ENCODE measurements at places on chromosomes 1 and 21.

DNA sequence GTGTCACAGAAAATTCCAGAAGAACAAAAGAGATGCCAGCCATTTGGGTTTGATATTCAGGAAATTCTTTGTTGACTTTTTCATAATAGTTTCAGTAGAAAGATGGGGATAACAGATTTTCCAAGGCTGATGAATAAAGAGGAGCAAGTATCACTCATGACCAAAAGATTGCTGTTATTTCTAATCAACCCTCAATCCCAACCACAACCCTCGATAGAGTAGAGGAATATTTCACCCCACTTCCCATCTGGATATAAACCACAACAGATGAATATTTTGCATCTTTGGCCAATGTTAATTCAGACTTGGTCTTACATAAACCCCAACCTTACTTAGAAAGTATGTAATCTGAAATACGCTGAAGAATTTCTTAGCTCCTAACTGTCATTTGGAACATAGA lies 232.4 kb downstream of the SEC16B start:
- H3K4me3 ChIP-seq, result no peak overlapping the region
- H3K36me3 ChIP-seq, result no peaks in the 10 kb centered on the region
- no peak overlapping the region for H3K27ac ChIP-seq
- H3K27me3 ChIP-seq, result no peaks in the 10 kb centered on the region

DNA sequence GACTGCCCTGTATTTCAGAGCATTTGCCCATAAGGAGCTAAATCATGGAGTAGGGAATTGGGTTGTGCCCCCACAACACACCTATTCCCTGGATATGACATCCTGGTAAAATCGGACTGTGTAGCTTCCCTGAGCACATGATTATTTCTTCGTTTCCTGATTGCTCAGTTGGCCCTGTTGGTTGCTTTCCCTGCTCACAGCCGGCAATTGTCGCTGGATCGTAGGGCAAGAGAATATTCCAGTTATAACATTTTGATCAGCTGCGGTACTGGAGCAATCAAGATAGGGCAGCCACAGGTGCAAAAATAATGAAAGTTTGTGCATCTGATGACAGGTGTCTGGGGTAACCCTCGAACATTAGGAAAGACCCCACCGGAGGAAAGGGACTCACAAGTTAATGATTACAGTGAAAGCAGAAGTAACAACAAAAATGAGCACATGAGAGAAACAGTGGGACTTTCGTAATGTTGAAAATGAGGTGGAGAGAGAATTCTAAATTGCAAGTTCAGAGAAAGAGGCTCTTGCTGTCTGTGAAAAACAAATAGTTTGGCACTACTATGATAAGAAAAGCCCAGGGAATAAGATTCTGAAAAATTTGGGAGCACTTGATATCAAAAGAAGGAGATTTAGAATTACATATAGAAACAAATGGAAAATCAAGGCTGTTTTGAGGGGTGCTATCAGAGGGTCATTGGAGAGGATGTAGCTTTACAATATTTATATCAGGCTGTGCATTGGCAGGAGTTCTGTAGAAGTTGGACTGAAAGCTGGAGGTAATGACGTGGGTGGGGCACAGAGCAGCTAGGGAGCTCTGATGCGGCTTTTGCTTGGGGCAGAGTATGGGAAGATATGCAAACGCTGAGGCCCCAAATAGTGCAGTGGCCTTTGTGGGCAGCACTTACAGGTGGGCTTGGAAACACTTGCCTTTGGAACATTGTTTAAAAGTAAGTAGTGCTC lies at the start of gene MAB21L3:
MAB21L3 (plus strand) TSS at position 833 of the 957 bp plus-strand sequence. CDS start 1,217 bp downstream, outside the sequence.
- peaks cover 9% of the 10 kb centered on the region for H3K4me1 ChIP-seq
- peak within 1 kb of the TSS; percentile 10 for H3K27ac ChIP-seq
- ATAC-seq, result peak; percentile 65
- peaks cover 37% of the 10 kb centered on the region for H3K27me3 ChIP-seq
- H3K4me3 ChIP-seq, result peak within 1 kb of the TSS; percentile 8

- H3K27me3 ChIP-seq, result peaks cover 7% of the 10 kb centered on the region
- H3K4me1 ChIP-seq, result peaks cover 9% of the 10 kb centered on the region
- H3K36me3 ChIP-seq, result peaks cover 22% of the 10 kb centered on the region
- no peak overlapping the region for H3K4me3 ChIP-seq
These were observed 54.6 kb upstream of the RWDD3 start for GRCh38 chr1:95179205-95179986.

DNA sequence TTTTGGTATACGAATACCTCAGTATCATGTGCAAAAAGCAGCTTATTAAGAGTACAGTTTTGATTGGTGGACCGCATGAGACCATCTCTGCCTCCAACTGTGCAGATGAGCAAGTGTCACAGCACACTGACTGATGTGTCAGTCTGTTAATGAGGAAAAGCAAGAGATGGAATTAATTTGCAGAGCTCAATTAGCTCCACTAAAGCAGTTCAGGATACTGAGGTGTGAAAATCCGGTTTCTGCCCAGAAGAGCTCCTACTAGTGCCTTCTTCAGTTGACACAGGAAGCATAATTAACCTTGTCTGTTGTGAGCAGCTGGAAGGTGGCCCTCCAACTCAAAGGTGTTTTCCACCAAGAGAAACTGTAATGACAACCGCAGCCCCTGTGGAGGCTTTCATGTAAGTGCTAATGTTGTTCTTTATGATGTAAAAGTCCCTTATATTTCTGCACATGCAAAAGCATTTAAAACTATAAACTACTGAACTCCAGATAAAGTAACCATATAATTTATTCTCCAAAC lies 44.3 kb downstream of the PCNX2 start:
- no peak overlapping the region for H3K27ac ChIP-seq
- no peak for ATAC-seq
- no peaks in the 10 kb centered on the region for H3K27me3 ChIP-seq

DNA sequence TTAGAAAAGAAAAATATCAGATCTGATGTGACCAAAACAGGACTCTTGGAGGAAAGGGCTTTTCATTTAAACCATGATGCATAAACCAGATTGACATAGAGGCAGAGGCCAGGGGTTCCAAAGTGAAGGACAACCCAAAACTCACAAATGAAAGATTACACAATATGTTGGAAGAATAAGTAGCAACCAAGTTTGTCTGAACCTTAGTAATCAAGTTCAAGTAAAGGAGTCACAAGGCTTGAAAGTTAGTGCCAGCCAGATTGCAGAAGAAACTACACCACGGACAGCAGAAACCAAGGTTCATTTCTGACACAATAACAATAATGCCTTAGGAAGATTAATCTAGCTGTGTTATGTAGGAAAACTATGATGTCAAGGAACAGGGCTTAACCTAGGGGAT lies 124.6 kb downstream of the ZC3H11B start:
- ATAC-seq, result no peak
- no peaks in the 10 kb centered on the region for H3K27me3 ChIP-seq
- no peak overlapping the region for H3K4me3 ChIP-seq
- no peak overlapping the region for H3K27ac ChIP-seq
- no peaks in the 10 kb centered on the region for H3K36me3 ChIP-seq

Measured in stimulated activated memory B cell treated with anti-CD40 and anti-IgM and Interleukin-4, amounts not matched to agents 10 μg/mL and 1 μg/mL and 100 μg/mL, for 72 hours (primary cell).